ENCODE measurements at places on chromosomes 16 and 17.

GRCh38 chr16:84120023-84120422 is 3.3 kb upstream of the MBTPS1 start:
- DNase-seq, result no peak

DNA sequence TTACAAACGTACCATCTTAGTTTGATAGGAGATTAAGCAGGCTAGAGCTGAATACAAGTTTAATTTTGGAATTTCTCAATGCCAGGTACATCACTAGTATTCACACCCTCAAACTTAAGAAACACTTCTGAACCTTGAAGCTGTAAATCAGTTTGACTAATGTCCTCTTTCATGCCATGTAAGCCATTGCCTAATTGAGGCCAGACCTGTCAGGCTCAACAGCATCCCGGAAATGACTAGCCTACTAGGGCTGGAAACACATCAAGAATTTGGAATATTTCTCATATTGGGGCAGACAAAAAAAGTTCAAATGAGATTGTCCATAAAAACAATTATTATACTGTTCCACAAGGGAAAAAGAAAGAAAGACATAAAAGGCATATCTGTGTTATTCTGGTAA is 1.7 kb downstream of the USP32 start:
- DNase-seq, result peak; percentile 83

- DNase-seq, result no peak
These were observed 453.2 kb upstream of the SOX9 start for GRCh38 chr17:71667661-71668060.

DNA sequence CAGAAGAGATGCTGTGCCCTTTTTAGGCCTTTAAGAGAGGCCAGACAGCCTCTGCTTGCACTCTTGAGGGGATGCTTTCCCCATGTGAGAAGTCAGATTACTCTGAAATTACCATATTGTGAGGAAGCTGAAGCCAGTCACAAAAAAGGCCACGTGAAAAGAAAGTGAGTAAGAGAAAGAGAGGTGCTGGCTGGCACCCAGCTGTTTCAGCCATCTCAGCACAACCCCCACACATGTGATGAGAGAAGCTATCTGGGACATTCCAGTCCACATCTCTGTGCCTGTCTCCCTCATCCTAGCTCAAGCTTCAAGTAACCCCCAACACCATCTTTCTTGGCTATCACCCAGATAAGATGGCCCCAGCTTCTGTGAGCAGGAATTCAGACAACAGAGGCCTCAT is 131.4 kb downstream of the HS3ST2 start:
- no peak for DNase-seq

DNA sequence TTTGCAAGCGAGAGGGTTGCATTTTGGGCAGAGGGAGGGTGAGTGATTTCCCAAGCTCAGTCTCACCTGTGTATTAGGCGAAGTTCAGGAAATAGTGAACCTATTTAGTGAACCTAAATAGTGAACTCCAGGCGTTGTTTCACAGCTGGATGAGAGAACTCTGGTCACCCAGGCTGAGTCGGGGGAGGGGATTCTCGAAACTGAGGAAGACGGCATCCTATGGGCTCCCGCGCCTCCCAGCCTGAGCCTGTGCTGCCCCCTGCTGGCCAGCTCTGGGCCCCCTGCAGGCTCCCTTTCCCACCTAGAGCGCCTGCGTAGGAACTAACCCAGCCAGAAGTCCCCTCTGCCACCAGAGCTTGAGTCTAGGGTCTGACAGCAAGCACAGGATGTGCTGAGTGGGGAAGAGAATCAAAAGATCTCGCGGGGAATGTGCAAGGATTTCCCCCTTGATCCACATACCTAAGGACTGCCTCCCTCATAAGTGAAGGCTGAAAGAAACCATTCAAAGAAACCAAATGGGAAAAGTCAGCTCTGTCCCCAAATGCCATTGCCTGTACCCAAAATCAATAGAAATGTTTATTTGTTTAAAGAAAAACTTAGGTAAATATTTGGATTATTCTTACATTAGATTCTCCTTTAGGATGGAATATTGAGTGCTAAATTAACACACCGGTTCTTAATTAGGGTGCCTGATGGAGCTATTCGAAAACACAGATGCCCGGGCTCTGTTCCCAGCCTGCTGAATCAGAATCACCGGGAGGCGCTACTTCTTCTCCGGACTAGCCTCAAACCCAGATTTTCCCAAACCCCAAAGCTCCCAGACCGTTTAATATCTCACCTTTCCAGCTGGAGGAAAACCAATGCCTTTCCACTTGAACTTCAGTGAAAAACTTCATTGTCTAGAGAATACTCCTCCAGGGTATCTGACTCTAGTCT is 14.8 kb upstream of the MARVELD3 start:
- peak; percentile 54 for DNase-seq

- DNase-seq, result no peak
These were observed 1.6 kb downstream of the MPO start for GRCh38 chr17:58279016-58279711.

GRCh38 chr16:86664522-86665318 is 86.4 kb downstream of the FOXL1 start:
- DNase-seq, result peak; percentile 99

DNA sequence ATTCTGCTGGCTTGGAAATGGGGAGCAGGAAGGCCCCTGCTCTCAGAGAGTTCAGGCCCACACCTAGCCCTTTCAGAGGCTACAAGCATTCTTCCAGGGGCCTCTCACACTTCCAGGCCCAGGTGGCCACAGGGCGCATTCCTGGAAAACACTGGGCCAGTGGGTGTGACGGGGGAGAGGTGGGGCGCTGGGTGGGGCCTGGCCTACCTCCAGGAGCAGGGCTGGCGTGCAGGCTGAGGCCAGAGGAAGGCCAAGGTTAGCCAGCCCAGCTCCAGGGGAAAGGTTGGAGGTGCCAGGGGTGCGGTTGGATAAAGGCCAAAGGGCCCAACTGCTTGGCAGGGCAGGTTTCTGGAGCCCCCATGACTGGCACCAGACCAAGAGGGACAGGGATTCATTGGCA is 198.2 kb downstream of the MAF start:
- no peak for DNase-seq

DNA sequence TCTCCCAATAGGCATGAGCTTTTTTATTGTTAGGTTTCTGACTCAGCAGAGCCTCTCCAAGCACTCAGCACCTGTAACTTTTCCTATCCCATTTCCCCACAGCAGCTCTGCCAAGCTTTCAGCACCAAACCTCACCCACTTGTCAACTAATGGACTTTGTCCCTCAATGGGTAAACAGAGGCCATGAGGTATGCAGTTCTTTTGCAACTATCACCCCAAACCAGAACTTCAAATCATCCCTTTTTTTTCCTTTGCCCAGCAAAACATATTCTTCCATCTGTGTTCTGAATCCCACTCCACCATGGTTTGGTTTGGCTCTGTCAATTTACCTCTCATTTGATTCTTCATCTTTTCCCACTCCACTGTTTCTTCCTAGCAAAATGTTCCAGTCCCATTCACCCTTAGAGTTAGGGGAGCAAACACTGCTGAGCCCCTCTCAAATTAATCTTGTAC is 58.1 kb downstream of the TOX3 start:
- DNase-seq, result no peak

DNA sequence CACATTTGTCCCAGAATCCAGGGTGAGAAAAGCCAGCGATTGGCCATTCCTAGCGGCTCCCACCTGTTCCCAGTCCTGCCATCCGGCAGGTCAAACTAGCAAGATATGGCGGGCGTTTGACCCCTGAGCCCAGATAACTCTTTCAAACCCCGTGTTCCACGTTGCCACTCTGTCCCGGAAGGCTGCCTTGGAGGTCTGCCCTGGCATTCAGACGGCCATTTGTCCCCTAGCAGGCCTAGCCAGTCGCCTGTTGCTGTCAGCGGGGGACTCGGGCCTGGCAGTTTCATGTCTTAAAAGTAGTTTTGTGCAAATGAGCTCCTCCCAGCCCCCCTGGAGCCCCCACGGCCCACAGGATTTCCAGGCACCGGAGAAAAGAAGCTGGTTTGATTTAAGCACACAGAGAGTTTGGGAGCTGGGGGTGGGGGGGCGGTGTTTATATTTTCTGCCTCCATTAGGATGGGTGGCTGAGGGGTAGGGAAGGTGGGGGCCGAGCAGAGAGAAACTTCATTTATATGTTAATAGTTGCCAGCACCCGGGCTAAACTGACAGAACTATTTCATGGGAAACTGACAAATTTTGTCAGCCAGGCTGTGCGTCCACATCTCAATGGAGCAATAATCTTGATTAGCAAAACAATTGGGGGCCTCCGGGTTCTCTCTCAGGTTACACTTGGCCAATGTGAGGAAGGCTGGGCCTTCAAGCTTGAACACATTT is 240.9 kb upstream of the SALL1 start:
- DNase-seq, result no peak

- peak; percentile 93 for DNase-seq
These were observed 67.8 kb downstream of the BMERB1 start for GRCh38 chr16:15502041-15502725.

Data from EL (cell line).